Activated CD4-positive, alpha-beta T cell treated with anti-CD3 and anti-CD28 coated beads, Interleukin-2, amount 10 ng/mL, durations not matched to agents 7 days and 5 days (primary cell): ENCODE measurements at places on chromosomes 12 and 14. TPM values are rescaled to one million over a fixed set of nuclear protein-coding genes. Genes with fewer than 3 reads are reported as not detected.

DNA sequence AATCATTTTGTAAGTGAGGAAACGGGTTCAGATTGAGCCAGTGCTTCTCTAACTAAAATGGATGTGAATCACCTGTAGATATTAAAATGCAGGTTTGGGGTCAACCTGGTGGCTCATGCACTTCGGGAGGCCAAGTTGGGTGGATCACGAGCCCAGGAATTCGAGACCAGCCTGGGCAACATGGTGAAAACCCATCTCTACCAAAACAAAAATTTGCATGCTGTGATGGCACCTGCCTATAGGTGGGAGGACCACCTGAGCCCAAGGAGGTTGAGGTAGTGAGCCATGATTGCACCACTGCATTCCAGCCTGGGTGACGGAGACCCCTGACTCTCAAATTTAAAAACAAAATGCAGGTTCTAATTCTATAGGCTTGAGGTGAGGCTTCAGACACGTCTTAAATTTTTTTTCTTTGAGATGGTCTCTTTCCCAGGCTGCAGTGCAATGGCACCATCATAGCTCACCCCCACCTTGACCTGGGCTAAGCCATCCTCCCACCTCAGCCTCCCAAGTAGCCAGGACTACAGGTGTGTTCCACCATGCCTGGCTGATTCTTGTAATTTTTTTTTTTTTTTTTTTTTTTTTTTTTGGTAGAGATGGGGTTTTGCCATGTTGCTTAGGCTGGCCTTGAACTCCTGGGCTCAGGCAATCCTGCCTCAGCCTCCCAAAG is 9.0 kb downstream of the TUBA1C start:
- no peak for DNase-seq

DNA sequence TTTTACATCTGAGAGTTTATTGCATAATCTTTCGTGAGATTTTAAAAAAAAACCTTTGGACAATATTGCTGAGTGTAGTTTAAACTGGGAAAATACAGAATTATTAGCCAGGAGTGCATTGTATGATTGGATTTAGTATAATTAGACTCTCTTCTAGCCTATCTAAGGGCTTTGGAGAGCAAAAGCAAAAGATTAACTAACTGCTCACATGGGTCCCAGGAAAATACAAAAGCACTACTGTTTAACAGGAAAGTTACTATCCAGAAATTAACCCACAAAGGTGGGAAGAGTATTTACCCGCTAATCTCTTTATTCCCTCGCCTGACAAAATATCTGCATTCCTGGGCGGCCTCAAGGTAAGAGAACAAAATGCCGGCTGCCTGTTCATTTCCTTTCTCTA is 309.5 kb downstream of the ATXN7L3B start:
- no peak for DNase-seq

DNA sequence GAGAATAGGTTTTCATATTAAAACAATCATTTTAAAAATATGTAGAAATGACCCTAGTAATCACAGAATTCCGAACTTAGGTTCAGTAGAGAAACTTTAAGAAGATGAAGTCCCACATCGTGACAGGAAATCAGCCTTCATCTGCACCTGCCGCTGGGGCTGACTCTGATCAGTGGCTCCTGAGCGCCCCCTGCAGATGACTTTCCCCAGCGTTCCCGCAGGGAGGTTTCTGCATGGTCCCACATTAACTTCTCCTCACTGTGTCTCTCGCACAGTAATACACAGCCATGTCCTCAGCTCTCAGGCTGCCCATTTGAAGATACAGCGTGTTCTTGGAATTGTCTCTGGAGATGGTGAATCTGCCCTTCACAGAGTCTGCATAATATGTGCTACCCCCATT is 1131.1 kb downstream of the TMEM121 start:
- DNase-seq, result peak; percentile 57

GRCh38 chr12:51334764-51335163 is 10.8 kb upstream of the BIN2 start:
- no peak for DNase-seq

The RPGRIP1 gene
- total RNA-seq, result not detected

GRCh38 chr12:28027947-28028724 is 55.6 kb upstream of the PTHLH start:
- DNase-seq, result no peak

The PPP2R3C gene
- total RNA-seq, result 41.3 TPM

DNA sequence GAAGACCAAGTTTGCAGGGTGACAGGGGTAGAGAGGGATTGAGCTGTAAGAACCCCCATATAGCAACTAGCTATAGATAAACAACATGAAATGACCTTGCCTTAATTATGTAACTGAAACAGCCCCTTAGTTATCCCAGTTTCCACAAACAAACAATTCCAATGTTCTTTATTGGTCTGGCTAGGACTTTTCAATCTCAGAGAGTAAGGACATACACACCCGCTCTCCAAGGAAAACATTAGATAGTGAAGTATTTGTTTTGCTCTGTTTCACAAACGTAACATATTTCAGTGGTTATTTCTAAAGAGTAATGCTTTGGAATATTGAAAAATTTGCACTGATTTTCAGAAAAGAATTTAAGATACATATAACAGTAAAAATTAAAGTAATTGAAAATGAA is 51.6 kb upstream of the GTF2A1 start:
- DNase-seq, result no peak

DNA sequence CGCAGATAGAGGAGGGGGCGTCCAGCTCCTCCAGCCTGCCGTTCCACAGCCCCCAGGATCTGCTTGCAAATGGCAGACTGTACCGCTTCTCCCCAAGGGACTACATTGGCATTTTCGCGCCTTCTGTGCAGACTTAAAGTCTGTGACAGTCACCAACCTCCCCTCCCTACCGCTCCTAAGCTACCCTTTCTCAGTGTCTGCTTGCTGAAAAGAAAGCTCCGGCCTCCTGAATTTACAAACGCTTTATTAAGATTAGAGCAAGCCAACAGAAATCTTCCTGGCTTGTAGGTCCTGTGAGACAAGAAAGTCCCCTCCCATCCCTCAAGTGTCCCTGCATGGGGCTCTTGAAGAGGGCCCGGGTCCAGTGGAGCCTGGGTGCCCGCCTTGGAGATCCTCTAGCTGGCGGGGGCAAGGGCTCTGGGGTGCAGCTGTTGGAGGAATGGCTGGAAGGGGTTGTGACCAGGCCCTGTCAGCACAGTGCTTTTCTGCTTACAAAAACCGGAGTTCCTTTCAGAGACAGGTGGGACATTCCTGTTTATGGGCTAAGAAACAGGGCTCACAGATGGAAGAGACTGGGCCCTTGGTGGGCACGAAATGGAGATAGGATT is 2.8 kb upstream of the DLK1 start:
- DNase-seq, result no peak

GRCh38 chr12:122843455-122843854 is 8.2 kb downstream of the HIP1R start:
- DNase-seq, result no peak

The SLCO1B3 gene
- not detected for total RNA-seq

The TSHR gene
- 1.0 TPM for total RNA-seq

DNA sequence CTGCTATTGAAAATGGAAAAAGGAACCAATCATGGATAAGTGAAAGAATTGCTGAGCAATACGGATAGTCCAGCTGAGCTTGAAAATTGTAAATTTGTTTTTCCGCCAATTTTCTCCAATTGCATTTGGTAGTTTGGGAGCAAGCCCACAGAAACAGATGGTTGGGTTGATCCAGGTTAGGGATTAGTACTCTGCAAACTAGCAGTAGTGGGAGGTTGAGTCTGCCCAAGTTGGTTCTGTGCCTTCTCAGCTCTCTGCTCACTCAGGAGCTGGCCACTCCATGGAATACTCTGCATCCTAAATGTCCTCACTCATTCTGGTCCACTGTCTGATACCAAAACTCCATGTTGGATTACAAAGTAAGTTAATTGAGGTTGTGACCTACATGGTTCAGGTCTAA is 361.1 kb upstream of the ATP2B1 start:
- DNase-seq, result no peak

- peak; percentile 47 for DNase-seq
Observed at GRCh38 chr14:78598046-78598920, 428.1 kb downstream of the NRXN3 start.

GRCh38 chr14:76640923-76641395 is 120.3 kb upstream of the VASH1 start:
- DNase-seq, result no peak

DNA sequence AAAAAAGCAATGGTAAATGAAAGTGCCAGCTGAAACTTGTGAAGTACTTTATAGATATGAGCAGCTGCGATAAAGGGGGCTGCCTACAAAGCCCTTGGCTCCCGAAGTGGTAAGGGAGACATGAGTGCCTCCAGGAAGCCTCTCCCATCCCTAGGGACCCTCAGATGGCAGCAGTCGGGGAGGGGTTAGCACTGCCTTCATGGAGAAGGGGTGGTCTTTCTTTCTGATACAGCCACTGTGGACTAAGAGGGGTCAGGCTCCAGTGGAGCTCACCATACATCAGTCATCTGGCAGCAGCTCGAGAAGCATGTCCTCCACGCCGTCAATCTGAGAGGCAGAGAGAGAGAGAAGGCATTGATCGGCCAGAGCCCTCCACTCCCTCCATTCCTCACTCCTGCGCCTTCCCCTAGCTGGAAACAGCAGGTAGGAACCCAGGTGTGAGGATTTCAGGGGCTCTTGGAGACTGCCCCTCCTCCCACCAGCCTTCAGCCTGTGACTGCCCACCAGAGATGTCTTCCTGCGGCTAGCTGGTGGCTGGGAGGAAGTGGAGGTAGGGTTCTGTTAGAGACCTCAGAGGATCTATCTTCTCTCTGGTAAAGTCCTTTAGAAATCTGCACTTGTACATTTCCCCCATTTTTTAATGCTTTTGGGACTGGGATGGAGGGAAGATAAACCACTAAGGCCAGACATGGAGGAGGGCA is 2.3 kb downstream of the TCL1A start:
- DNase-seq, result no peak

The FGF23 gene
- total RNA-seq, result not detected

The CD163 gene
- total RNA-seq, result not detected

The TMEM229B gene
- total RNA-seq, result 24.3 TPM

The RAB15 gene
- 4.9 TPM for total RNA-seq

DNA sequence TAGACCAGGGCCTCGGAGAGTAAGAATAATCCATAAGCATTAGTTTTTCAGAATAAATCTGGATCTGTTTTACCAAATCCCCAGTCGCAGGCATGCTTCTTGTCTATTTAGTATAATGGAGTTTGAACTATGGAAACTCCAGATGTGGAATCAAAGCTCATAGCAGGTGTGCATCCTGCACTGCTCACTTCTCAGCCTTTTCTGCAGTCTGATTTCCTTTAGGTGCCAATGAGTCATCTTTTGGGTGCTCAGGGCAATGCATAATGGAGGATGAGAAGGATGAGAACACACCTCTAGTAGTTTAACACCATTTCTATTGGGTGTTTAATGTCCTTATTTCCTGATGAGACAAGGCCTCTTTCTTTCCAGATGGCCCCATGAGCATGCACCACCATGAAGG is 961.2 kb downstream of the TMEM121 start:
- DNase-seq, result no peak

- no peak for DNase-seq
Observed at GRCh38 chr14:87199381-87199780, 793.6 kb downstream of the GALC start.

- DNase-seq, result no peak
Observed at GRCh38 chr12:124110372-124110883, 137.4 kb downstream of the ZNF664 start.

GRCh38 chr12:49358483-49359141 is 8.7 kb upstream of the SPATS2 start:
- DNase-seq, result peak; percentile 73

GRCh38 chr14:68689511-68689910 is 103.4 kb downstream of the ZFP36L1 start:
- DNase-seq, result no peak

The NDRG2 gene
- 10.4 TPM for total RNA-seq

DNA sequence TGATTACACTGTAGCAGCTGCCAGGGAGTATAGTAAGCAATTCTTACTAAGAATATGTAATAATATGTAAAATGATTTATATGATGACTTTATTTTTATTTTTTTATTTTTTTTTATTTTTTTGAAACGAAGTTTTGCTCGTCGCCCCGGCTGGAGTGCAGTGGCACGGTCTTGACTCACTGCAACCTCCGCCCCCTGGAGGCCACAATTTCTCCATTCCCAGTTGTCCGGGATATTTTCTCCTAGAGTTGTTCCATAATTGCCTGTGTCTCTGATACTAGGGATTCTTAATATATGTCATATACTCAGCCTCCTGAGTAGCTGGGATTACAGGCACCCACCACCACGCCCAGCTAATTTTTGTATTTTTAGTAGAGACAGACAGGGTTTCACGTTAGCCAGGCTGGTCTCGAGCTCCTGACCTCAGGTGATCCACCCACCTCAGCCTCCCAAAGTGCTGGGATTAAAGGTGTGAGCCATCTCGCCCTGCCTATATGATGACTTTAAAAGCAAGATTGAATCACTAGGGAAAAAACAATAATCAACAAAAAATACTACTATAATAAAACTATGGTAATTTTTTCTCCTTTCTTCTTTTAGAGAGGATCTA is 12.2 kb upstream of the ITPR2 start:
- no peak for DNase-seq

- DNase-seq, result no peak
Observed at GRCh38 chr12:40689576-40689975, 2.7 kb upstream of the CNTN1 start.

DNA sequence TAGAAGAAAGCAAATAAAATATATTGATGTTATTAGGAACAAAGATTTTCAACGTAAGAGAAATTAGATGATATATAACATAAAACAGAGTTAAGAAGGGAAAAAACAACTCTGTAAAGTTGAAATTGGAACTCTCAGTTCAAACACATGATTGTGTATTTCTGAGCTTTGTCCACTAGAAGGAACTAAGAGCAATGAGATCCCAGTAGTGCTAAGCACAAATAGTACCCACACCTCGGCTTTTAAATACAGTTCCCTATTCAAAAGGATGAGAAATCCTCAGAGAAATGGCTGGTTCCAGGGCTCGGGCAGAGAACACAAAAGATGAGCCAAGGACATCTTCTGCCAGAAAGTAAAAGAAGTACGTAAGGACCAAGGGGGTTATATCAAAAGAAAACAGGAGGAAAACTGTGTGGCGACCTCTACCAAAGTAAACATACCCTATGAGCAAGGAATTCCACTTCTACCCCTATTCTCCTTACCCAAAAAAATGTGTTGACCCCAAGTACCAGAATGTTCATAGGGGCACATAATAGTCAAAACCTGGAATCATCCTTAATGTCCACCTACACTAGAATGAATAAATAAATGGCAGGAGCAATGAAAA is 96.6 kb downstream of the SPTSSA start:
- DNase-seq, result no peak

DNA sequence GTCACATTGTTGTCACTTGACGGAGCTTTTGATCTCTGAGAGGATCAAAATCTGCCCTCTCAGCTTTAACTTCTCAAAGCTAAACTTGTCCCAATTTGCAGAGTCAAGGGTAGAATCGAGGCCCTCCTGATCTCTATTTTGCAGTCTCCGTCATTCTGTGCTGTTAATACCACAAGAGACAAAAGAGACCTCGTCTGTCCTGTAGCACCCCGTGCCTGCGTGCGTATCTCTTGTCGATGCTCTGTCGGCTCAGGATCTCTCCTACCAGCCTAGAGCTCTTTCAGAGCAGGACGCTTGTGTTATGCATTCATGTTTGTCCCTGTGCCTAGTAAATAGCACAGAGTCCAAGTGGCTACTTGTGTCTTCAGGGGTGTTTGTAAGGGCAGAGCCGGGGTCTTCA is 5.1 kb downstream of the EVL start:
- no peak for DNase-seq

DNA sequence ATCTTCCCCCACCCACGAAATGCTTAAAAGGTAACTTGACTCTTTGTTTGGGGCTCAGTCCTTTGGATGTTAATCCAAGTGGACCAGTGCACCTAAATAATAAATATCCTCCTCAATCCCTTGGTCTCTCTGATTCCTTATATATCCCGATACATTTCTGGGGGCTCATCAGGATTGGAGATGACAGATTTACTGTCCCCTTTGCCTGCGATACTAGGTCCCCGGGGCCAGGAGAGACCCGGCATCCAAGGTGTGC is 26.3 kb downstream of the KLRK1 start:
- DNase-seq, result no peak

The KRT74 gene
- total RNA-seq, result 0.15 TPM

The SLC39A9 gene
- 50.4 TPM for total RNA-seq
